ENCODE measurements at places on chromosomes 11 and 22. TPM values are rescaled to one million over a fixed set of nuclear protein-coding genes. Genes with fewer than 3 reads are reported as not detected.
A peak's percentile ranks its signal among the peaks of the same experiment; 100 is the strongest.

DNA sequence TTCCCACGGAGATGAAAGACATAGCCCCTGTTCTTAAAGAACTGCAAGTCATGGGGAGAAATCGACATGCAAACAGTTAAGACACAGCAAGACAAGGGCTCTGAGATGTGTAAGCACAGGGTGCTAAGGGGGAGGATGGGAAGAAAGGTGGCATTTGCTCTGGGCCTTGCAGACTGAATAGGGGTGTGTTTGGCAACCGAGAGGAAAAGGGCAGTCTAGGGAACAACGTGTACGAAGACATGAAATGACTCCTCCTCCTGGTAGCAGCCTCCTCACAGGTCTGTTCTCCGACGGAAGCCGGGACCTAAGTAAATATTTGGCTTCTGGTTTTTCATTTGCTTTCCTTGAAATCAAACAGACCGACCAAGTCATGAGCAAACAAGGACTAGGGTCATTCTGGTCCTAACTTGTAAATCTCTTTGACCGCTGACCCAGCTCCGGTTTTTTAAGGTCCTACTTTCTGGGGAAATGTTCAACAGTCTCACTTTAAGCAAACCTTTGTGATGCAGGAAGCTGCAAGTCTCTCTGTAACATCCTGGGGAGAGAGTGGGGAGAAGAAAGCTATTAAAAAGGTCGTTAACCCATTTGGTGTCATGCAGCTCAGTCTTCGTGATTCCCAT, 19.7 kb downstream of the NNMT start:
- peak overlapping the region; percentile 62 for H3K4me3 ChIP-seq
- H3K27ac ChIP-seq, result no peak overlapping the region
- no peaks in the 10 kb centered on the region for H3K36me3 ChIP-seq
- no peak for DNase-seq

The FOSL1 gene
- total RNA-seq, result 2.7 TPM

GRCh38 chr22:36635483-36635882, 68.1 kb downstream of the CACNG2 start:
- H3K4me1 ChIP-seq, result no peaks in the 10 kb centered on the region
- no peak for DNase-seq
- H3K27me3 ChIP-seq, result peaks cover 9% of the 10 kb centered on the region
- H3K27ac ChIP-seq, result no peak overlapping the region
- no peaks in the 10 kb centered on the region for H3K36me3 ChIP-seq
- no peak overlapping the region for H3K4me3 ChIP-seq

GRCh38 chr11:108620958-108621772, 27.6 kb upstream of the EXPH5 start:
- no peaks in the 10 kb centered on the region for H3K36me3 ChIP-seq
- H3K4me1 ChIP-seq, result no peaks in the 10 kb centered on the region
- no peak for DNase-seq
- no peak overlapping the region for H3K27ac ChIP-seq
- H3K27me3 ChIP-seq, result peaks cover 18% of the 10 kb centered on the region
- H3K4me3 ChIP-seq, result no peak overlapping the region

The ENTHD1 gene
- not detected for total RNA-seq

- H3K27me3 ChIP-seq, result no peaks in the 10 kb centered on the region
- no peak overlapping the region for H3K4me3 ChIP-seq
- H3K36me3 ChIP-seq, result no peaks in the 10 kb centered on the region
- peaks cover 24% of the 10 kb centered on the region for H3K4me1 ChIP-seq
- DNase-seq, result no peak
Measured at GRCh38 chr11:88420165-88420791, 82.7 kb upstream of the CTSC start.

GRCh38 chr22:23128269-23129108, 13.3 kb downstream of the RSPH14 start:
- H3K27ac ChIP-seq, result no peak overlapping the region
- H3K27me3 ChIP-seq, result no peaks in the 10 kb centered on the region
- no peak overlapping the region for H3K4me3 ChIP-seq
- peak; percentile 63 for DNase-seq
- H3K4me1 ChIP-seq, result no peaks in the 10 kb centered on the region

The BCL2L13 gene
- total RNA-seq, result 24.5 TPM

DNA sequence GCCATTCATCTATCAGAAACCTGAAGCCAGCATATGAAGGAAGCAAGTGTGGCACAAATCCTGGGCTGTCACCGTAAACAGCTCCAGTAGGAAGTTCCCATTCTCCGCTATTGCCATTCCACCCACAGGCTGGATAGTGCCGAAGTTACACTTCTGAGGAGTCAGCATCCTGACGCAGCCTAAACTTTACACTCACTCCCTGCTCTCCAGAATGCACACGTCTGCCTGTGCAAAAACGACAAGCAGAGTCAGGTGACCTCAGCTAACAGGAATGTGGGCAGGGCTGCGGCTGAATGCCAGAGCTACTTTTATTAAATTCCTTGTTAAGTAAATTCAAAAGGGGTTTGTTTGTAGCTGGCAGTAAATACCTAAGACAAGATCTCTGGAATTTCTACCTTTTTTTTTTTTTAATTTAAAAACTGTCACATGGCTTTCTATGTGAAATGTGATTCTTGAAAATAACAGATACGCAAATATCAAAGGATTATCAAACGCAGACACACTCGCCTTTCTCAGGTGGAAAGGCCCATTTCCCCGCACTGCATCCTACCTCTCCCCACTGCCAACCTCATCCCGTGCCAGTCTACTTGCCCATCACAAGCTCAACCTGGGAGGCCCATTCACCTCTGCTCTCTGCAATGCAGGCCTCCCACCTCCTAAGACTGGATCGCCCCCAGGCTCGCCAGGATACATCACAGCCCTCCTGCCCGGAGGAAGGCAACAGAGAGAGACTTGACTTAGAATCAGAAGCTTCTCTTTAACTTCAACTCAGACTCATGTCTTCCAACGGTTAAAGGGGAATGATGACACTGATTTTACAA, 33.5 kb downstream of the NFRKB start:
- no peak overlapping the region for H3K27ac ChIP-seq
- DNase-seq, result no peak
- H3K4me3 ChIP-seq, result no peak overlapping the region
- H3K27me3 ChIP-seq, result no peaks in the 10 kb centered on the region
- H3K4me1 ChIP-seq, result peaks cover 9% of the 10 kb centered on the region

The DEFB131B gene
- total RNA-seq, result not detected

The L3MBTL2 gene
- 35.0 TPM for total RNA-seq

The KRTAP5-11 gene
- total RNA-seq, result not detected

DNA sequence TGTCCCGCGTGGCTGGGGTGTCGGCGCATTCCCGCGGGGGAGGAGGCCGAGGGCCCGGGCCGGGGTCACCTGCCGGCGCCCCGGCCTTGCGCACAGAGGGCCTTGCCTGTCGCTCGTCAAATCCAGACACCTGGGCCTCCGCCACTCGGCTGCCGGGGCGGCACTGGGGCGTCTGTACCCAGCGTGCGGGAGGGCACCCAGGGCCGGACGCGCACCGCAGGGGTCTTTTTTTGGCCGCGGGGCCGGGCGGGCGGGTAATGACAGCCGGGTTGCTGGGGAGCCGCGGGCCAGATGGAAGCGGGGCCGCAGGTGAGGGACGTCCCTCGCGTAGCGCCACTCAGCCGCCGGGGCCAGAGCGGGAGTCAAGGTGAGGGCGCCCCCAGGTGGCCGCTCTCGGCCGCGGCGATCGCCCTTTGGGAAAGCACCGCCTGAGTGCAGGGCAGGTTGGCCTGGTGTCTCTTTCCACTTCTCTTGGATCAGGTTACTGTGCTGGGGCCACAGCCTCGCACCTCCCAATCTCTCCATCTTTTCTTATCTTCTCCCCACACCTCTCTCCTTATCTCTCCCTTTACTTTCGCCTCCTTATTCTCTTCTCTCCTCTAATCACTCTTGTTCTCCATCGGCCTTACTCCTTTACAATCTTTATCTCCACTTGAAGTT, 3.5 kb downstream of the PHLDB1 start:
- H3K36me3 ChIP-seq, result no peaks in the 10 kb centered on the region
- peak; percentile 74 for DNase-seq
- peaks cover 2% of the 10 kb centered on the region for H3K27me3 ChIP-seq
- H3K4me1 ChIP-seq, result peaks cover 40% of the 10 kb centered on the region
- H3K4me3 ChIP-seq, result no peak overlapping the region

DNA sequence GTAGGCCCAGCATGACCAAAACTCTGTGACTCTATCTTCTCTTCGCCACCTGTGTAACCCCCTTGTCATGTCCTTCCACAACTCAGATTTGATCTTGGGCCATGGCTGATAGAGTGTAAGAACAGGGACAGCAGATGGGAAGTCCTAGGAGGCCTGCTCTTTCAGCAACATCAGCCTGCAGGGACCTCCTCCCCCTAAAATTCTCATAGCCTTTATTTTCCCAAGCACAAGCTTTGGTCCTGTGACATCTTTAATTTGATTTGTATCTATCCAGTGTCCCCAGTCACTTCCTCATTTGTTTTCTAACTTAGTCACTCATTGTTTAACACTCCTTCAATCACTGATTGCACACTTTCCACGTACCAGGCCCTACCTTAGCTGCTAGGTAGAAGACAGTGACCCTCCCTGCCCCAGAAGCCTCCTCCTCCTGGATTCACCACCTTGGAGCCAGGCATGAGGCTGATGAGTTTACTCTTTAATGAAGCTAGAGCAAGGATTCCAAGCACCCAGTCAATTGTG, 5.3 kb downstream of the UBQLN3 start:
- H3K27me3 ChIP-seq, result no peaks in the 10 kb centered on the region
- H3K4me3 ChIP-seq, result no peak overlapping the region
- H3K36me3 ChIP-seq, result no peaks in the 10 kb centered on the region
- no peak for DNase-seq

The CKAP5 gene
- 45.4 TPM for total RNA-seq

- H3K27me3 ChIP-seq, result no peaks in the 10 kb centered on the region
- peaks cover 14% of the 10 kb centered on the region for H3K4me1 ChIP-seq
- H3K36me3 ChIP-seq, result no peaks in the 10 kb centered on the region
- H3K27ac ChIP-seq, result no peak overlapping the region
- no peak overlapping the region for H3K4me3 ChIP-seq
Measured at GRCh38 chr22:28899199-28899853, 16.0 kb downstream of the ZNRF3 start.

- no peak overlapping the region for H3K27ac ChIP-seq
- H3K4me3 ChIP-seq, result no peak overlapping the region
- no peak for DNase-seq
- H3K4me1 ChIP-seq, result no peaks in the 10 kb centered on the region
- H3K27me3 ChIP-seq, result no peaks in the 10 kb centered on the region
Measured at GRCh38 chr11:76693806-76694205, 23.3 kb upstream of the LRRC32 start.

The ATG2A gene
- total RNA-seq, result 234 TPM

- H3K36me3 ChIP-seq, result no peaks in the 10 kb centered on the region
- DNase-seq, result no peak
- peaks cover 6% of the 10 kb centered on the region for H3K4me1 ChIP-seq
- H3K4me3 ChIP-seq, result no peak overlapping the region
- H3K27me3 ChIP-seq, result no peaks in the 10 kb centered on the region
- no peak overlapping the region for H3K27ac ChIP-seq
Measured at GRCh38 chr11:35274909-35275785, 136.2 kb downstream of the CD44 start.

- no peak overlapping the region for H3K4me3 ChIP-seq
- no peak overlapping the region for H3K27ac ChIP-seq
- H3K36me3 ChIP-seq, result peaks cover 6% of the 10 kb centered on the region
- DNase-seq, result no peak
- no peaks in the 10 kb centered on the region for H3K27me3 ChIP-seq
- no peaks in the 10 kb centered on the region for H3K4me1 ChIP-seq
Measured at GRCh38 chr22:26573026-26573662, 16.8 kb downstream of the TPST2 start.

DNA sequence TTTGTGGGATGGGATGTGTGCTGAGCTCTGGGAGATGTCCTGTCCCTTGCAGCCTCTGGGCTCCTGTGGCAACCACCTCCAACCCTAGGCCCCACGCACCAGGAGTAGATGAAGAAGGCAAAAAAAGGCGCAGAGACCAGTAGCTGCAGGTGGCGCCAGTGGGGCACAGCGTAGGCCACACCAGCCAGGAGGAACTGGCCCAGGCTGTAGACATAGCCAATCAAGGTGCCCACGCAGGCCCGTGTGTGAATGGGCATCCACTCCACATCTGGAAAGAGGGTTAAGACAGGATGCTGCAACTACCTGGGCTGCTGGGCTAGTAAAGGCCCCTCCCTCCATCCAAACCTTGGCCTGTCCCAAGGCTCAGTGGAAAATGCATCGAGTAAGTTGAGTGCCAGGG, 3.0 kb downstream of the SLC22A6 start:
- no peak overlapping the region for H3K4me3 ChIP-seq
- H3K36me3 ChIP-seq, result no peaks in the 10 kb centered on the region

DNA sequence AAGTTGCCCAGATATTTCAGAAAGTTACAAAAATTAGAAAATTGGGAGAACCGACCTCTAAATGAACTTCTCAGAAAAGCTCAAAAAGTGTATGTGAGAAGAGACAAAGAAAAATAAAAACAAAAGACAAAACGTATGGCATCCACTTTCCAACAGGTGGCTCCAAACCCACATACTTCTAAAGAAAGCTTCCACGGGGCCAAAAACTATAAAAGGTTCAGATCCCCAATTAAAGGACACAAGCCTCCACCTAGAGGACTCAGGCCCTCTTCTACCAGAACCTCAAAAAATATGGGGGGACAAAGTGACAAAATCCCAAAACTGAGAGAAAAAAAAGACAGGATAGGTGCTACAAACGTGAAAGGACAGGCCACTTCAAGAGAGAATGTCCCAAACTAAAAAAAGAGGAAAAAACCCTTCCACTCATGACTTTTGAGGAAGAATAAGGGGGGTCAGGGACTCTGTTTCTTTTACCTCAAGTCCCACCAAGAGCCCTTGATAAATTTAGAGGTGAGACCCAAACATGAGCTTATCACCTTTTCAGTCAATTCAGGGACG, 8.8 kb downstream of the SCGB2A1 start:
- H3K36me3 ChIP-seq, result no peaks in the 10 kb centered on the region
- H3K27me3 ChIP-seq, result peaks cover 2% of the 10 kb centered on the region
- H3K4me3 ChIP-seq, result no peak overlapping the region
- no peak for DNase-seq
- H3K27ac ChIP-seq, result no peak overlapping the region

The KCNE3 gene
- total RNA-seq, result not detected

The RFPL1 gene
- total RNA-seq, result not detected

DNA sequence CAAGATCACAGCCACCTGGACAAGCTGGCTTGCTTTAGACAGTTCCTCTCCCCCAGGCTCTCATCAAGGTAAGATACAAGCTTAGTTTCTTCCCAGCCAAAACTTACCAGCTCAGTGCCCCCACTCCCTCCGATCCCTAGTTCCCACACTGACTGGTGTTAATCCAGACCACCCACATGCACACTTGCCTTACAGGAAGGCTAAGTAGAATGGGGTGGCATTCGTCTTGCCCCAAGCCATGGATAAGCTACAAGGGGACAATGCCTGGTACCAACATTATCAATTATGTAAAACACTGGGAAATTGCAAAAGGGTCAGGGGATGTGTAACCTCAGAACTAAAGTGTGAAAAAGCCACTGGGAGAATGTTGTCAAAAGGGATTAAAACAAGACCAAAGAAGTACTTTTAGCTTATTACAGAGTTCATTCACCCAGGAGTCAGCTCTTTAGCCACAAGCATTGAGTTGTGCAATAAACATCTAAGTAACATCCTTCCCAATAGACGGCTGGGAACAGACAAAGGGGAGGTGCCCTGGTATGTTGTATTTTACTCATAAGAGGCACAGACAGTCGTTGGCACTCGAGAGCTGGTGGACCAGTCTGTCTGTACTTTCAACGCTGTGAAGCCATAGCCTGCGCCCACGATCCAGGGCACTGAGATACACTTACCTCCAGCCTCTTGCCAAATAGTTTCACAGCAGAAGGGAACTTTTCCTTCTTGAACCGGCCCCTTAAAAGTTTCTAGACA, 1.1 kb downstream of the DHCR7 start:
- no peaks in the 10 kb centered on the region for H3K36me3 ChIP-seq
- no peak for DNase-seq
- no peaks in the 10 kb centered on the region for H3K27me3 ChIP-seq
- H3K4me1 ChIP-seq, result peaks cover 42% of the 10 kb centered on the region
- peak overlapping the region; percentile 50 for H3K4me3 ChIP-seq

GRCh38 chr11:88553204-88553603, 215.7 kb upstream of the CTSC start:
- no peak overlapping the region for H3K4me3 ChIP-seq
- no peak for DNase-seq
- H3K4me1 ChIP-seq, result no peaks in the 10 kb centered on the region
- H3K27ac ChIP-seq, result no peak overlapping the region
- H3K27me3 ChIP-seq, result peaks cover 4% of the 10 kb centered on the region
